Uterus (tissue), 4 donors: ENCODE measurements at places on chromosomes 12 and 14. TPM values are rescaled to one million over a fixed set of nuclear protein-coding genes. Genes with fewer than 3 reads are reported as not detected.

DNA sequence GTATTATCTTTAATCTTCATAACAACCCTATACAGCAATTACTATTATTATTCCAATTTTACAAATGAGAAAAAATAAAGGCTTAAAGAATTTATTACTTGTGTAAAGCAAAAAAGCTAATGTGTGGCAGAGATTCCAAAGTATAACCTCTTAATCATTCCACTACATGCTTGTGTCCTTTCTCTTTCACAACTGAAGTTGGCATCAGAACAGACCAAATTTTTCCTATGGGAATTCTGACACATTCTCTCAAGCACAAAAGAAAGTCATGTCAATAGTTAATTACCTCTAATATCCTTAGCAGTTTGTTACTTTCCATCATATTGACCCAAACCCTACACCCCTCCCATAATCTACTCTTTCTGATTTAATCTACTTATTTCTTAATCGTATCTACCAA, 86.7 kb downstream of the BCL2L14 start:
- no peaks in the 10 kb centered on the region for H3K36me3 ChIP-seq
- H3K27me3 ChIP-seq, result no peaks in the 10 kb centered on the region
- DNase-seq, result no peak
- H3K27ac ChIP-seq, result no peak overlapping the region
- no peak overlapping the region for H3K4me3 ChIP-seq
- no peaks in the 10 kb centered on the region for H3K4me1 ChIP-seq

STXBP6 gene
- total RNA-seq, result 15.4 TPM

IL22 gene
- not detected for total RNA-seq

DNA sequence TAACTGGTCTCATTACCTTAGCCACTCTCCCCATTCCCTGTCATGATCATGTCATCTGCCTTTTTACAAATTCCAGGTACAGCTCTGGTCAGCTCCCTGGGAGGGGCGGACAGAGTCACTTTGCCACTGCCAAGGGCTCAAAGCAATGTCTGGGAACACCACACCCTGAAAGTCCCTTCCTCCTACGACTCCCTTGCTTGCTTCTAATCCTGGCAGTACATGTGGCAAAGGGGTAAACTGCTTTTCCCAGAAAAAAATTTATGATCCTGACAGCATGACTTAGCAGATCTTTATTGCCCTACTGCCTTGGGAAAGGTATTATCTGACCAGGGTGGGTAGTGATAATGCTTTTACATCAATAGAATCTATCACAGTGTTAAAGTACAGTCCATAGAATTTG, 376.0 kb upstream of the PDE3A start:
- H3K27me3 ChIP-seq, result no peaks in the 10 kb centered on the region
- H3K27ac ChIP-seq, result no peak overlapping the region
- H3K36me3 ChIP-seq, result no peaks in the 10 kb centered on the region
- no peak for DNase-seq
- no peaks in the 10 kb centered on the region for H3K4me1 ChIP-seq

BIN2 gene
- 1.3 TPM for total RNA-seq

- no peak for DNase-seq
- H3K36me3 ChIP-seq, result no peaks in the 10 kb centered on the region
- H3K4me1 ChIP-seq, result no peaks in the 10 kb centered on the region
- no peak overlapping the region for H3K27ac ChIP-seq
- H3K4me3 ChIP-seq, result no peak overlapping the region
Observed at GRCh38 chr12:32049956-32050355, 56.7 kb upstream of the BICD1 start.

GRCh38 chr12:116302166-116303058, 24.9 kb upstream of the MED13L start:
- no peaks in the 10 kb centered on the region for H3K36me3 ChIP-seq
- H3K4me1 ChIP-seq, result peaks cover 4% of the 10 kb centered on the region
- peak; percentile 20 for DNase-seq
- no peaks in the 10 kb centered on the region for H3K27me3 ChIP-seq
- no peak overlapping the region for H3K27ac ChIP-seq

DNA sequence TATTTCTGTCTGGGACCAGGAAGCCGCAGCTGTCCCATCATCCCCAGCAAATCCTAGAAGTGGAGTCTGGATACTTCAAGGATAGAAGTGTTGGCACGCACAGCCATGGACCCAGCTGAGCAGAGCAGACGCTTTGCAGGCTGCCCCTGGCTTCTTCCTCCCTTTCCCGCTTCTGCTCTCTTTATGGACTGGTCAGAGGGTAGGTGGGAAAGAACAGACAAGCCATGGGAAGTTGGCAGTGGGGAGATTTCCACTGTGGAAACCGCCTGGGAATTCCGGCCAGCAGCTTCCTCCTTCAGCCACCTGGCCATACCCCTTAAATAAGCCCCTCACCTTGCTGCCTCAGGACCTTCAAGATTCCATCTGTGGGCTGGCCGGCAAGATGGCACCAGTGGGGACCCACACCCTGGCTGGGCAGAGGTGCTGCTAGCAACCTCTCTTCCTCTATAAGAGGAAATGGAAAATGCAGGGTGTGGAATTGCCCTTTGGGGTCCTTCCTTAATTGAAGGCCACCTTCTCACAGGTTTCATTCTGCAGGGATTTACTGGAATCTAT, 20.6 kb downstream of the OTUB2 start:
- no peaks in the 10 kb centered on the region for H3K4me1 ChIP-seq
- DNase-seq, result peak; percentile 6
- no peak overlapping the region for H3K27ac ChIP-seq
- no peaks in the 10 kb centered on the region for H3K36me3 ChIP-seq
- H3K4me3 ChIP-seq, result no peak overlapping the region
- no peaks in the 10 kb centered on the region for H3K27me3 ChIP-seq

- peaks cover 9% of the 10 kb centered on the region for H3K4me1 ChIP-seq
- H3K27me3 ChIP-seq, result peaks cover 16% of the 10 kb centered on the region
- DNase-seq, result no peak
Observed at GRCh38 chr12:49338830-49339463, 2.0 kb upstream of the C1QL4 start.

DNA sequence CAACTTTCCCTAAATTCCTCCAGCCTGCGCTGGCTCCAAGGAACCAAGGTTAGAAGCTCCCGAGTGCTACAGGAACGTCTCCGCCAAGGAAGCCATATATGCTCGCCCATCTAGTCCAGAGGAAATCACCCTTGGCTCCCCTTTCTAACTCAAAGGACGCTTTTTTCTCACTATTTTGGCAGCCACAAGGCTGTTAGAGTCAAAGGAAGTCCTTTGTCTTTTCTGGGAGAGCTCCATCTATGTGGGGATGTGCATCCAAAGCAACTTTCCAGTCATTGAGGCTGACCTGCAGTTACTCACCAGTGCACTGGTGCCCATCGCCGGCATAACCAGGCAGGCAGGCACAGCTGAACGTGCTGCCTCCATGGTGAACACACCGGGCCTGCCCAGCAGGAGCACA, 37.6 kb downstream of the RTRAF start:
- no peak overlapping the region for H3K27ac ChIP-seq
- H3K4me1 ChIP-seq, result no peaks in the 10 kb centered on the region
- no peak overlapping the region for H3K4me3 ChIP-seq
- no peaks in the 10 kb centered on the region for H3K27me3 ChIP-seq

GRCh38 chr12:67141296-67142018, 127.7 kb upstream of the CAND1 start:
- no peaks in the 10 kb centered on the region for H3K27me3 ChIP-seq
- H3K36me3 ChIP-seq, result no peaks in the 10 kb centered on the region
- H3K27ac ChIP-seq, result no peak overlapping the region
- no peak overlapping the region for H3K4me3 ChIP-seq

- no peaks in the 10 kb centered on the region for H3K36me3 ChIP-seq
- no peaks in the 10 kb centered on the region for H3K4me1 ChIP-seq
- H3K4me3 ChIP-seq, result no peak overlapping the region
Observed at GRCh38 chr14:70663707-70664179, 22.0 kb downstream of the TTC9 start.

DNA sequence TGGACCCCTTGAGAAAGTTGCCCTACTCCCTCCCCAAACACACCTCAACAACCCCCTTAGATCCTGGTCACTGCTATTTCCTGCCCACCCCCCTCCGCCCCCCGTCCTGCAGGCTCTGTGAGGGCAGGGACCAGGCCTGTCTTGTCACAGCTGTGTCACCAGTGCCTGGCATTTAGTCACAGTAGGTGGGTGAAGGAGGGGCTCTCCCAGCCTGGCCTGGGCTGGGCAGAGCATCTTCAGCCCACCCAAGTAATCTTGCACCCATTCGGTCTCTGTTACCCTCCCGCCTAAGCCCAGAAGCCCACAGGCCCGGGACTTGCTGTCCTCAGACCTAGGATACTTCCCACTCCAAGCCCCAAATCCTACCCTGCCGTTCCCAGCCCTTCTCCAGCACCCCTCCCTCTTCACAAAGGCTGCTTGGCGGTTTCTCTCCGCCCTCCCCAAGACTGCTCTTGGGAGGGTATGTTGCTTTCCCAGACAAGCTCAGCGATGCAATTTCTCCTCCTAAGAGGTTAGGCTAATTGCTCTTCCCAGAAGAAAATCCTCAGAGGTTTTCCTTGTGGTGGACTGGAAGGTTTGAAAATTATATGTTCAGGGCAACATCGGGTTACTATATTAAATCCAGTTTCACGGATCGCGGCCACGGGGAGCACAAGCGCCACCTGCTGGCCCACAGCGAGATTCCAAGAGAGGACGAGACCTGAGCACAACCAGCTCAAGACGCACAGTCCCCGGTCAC, 50.8 kb upstream of the ZFP36L1 start:
- H3K36me3 ChIP-seq, result no peaks in the 10 kb centered on the region
- no peaks in the 10 kb centered on the region for H3K27me3 ChIP-seq
- H3K4me1 ChIP-seq, result no peaks in the 10 kb centered on the region
- DNase-seq, result peak; percentile 84
- H3K4me3 ChIP-seq, result peak overlapping the region; percentile 32
- H3K27ac ChIP-seq, result peak overlapping the region; percentile 80

DNA sequence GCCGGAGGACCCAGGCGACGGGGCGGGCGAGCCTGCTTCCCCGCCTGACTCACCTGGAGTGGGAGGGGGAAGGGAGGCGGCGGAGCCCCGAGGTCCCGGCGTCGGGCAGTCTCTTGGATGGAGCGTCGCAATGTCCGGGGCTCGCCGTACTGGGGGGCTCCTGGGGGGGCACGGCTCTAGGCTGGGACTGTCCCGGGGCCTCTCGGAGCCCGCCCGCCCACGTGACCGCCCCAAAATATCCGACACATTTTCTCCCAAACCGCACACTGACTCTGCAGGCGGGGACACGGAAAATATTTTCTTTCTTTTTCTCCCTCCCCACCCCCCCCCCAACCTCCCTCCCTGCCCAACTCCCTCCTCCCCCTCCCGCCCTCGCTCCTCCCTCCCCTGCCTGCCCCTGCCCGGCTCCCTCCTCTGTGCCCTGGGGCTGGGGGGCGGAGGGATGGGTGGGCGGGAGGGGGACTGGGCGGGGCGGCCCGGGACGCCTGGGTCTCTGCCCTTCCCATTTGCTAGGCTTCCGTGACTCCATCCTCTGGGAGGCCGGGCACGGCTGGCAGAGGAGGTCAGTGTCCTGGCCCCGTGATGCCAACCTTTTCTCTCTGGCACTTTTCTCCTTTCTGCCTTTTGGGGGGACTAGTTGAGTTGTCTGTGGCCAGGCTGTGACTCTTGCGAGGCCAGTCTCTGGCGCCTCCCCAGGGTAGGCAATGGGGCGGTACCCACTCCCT, at the start of gene RARG:
Gene RARG (minus strand): TSS at position 289 of the 725 bp plus-strand sequence. CDS start 4,664 bp downstream, outside the sequence.
- H3K27ac ChIP-seq, result peak within 1 kb of the TSS; percentile 89
- peak within 1 kb of the TSS; percentile 56 for H3K4me3 ChIP-seq
- peak; percentile 70 for DNase-seq
- no peaks in the 10 kb centered on the region for H3K27me3 ChIP-seq
- no peaks in the 10 kb centered on the region for H3K36me3 ChIP-seq

- no peaks in the 10 kb centered on the region for H3K4me1 ChIP-seq
- H3K36me3 ChIP-seq, result no peaks in the 10 kb centered on the region
- no peak for DNase-seq
- H3K27ac ChIP-seq, result no peak overlapping the region
Observed at GRCh38 chr14:43877351-43877960, 629.6 kb downstream of the FSCB start.

- peaks cover 4% of the 10 kb centered on the region for H3K4me1 ChIP-seq
- peak overlapping the region; percentile 82 for H3K27ac ChIP-seq
- no peaks in the 10 kb centered on the region for H3K36me3 ChIP-seq
- DNase-seq, result no peak
- peak overlapping the region; percentile 67 for H3K4me3 ChIP-seq
- H3K27me3 ChIP-seq, result no peaks in the 10 kb centered on the region
Observed at GRCh38 chr12:55708695-55709233, 1.1 kb upstream of the ITGA7 start.

- no peak overlapping the region for H3K4me3 ChIP-seq
- DNase-seq, result no peak
- no peaks in the 10 kb centered on the region for H3K4me1 ChIP-seq
- H3K27me3 ChIP-seq, result no peaks in the 10 kb centered on the region
Observed at GRCh38 chr14:38090506-38090905, 117.2 kb upstream of the SSTR1 start.

DNA sequence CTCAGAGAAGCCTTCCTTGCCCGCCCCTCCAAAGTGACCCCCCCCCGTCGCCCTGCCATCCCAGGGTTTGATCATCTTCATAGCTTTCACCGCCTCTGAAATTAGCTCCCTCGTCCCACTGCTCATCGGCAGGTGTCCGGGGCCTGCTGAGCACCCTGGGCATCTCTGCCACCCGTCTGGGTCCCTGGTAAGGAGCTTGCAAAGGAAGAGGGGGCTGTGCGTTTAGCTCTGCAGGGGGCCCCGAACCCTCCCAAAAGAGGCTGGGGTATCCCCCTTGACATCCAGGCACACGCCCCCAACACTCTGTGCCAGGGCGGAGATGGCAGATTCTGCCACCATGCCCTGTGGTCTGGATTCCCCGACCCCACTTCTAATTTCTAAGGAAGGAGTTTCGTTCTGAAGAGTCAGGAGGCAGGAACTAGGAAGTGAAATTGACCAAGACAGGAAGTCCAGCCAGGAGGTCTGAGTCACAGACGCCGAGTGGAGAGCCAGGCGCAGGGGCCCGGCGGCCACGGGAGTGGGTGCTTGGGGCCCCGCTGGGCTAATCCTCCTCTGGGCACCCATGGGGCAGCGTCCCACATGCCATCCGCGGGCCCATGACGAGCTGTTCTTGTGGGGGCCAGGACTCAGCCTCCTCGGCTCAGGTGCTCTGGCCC, 95.7 kb downstream of the RFLNA start:
- peak; percentile 84 for DNase-seq
- no peaks in the 10 kb centered on the region for H3K36me3 ChIP-seq
- H3K27me3 ChIP-seq, result no peaks in the 10 kb centered on the region
- H3K4me1 ChIP-seq, result peaks cover 59% of the 10 kb centered on the region
- no peak overlapping the region for H3K4me3 ChIP-seq

- no peaks in the 10 kb centered on the region for H3K4me1 ChIP-seq
- no peak overlapping the region for H3K27ac ChIP-seq
- H3K27me3 ChIP-seq, result no peaks in the 10 kb centered on the region
- H3K4me3 ChIP-seq, result no peak overlapping the region
- DNase-seq, result no peak
- H3K36me3 ChIP-seq, result no peaks in the 10 kb centered on the region
Observed at GRCh38 chr12:104422441-104422840, 34.3 kb upstream of the CHST11 start.
